ENCODE measurements at places on chromosomes 3 and 15.

DNA sequence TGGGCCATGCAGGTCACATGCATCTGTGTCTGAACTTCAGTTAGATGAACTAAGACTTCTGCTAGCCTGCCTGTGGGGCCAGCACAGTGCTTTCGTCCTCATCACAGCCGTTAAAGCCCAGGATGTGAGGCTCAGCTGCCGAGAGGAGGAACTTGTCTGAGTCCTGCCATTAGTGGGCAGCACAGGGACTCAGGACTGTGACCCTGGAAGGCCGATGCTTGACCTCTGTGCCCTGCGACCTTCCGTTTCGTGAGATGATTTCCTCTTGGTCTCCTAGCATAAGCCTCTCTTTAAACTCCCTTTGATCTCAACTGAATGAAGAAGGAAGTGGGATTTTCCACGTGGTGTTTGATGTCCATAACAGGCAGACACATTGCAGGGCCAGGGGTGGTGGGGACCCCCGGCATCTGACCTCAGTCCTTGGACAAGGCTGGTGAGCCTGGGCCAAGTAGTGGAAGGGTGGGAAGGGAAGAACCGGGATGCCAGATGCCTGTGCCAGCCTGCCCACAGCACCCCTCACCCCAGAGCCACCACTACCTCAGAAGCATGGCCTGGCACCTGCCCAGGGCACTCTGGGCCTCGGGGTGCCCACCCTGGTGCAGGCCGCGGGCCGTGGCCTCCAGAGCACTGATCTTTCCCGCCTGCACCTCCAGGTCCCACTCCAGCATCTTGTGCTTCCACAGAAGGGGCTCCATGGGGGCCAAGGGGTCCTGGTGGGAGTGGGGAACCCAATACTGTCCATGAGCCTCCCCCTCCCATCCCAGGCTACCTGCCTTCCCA is 21.6 kb downstream of the PLA2G4B start:
- DNase-seq = no peak

- no peak for DNase-seq
These were observed 15.8 kb downstream of the ARIH2 start for GRCh38 chr3:48934333-48934991.

- no peak for DNase-seq
These were observed 240.8 kb upstream of the KCNMB2 start for GRCh38 chr3:178295292-178295912.

DNA sequence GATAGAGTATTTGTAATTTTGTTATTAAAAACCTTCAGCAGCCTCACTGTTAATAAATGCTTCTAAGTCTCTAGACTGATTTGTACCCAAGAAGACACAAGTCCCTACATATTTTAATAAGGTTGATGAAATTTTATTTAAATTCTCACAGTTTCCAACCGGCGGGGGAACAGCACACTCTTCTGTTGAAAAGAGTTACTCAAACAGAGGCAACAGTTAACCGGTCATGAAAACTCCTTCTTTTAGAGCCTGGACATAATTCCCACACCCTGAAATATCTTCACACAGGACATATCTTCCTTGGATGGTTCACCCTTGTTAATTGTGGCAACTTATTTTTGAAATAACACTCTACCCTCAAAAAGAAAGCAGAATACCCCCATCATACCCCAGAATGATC is 278.8 kb downstream of the FOXP1 start:
- DNase-seq = no peak

DNA sequence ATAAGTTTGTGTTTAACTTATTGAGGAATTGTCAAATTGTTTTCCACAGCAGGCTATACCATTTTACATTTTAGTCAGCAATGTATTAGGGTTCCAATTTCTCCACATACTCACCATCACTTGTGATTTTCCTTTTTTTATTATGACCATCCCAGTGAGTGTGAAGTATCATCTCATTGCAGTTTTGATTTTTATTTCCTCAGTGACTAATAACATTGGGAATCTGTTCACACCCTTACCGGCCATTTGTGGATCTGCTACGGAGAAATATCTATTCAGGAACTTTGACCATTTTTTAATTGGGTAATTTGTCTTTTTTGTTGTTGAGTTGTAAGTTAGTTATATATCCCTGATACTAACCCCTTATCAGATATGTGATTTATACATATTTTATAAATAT is 54.8 kb upstream of the LMCD1 start:
- no peak for DNase-seq

- DNase-seq = no peak
These were observed 116.5 kb downstream of the NEK10 start for GRCh38 chr3:27252646-27253045.

DNA sequence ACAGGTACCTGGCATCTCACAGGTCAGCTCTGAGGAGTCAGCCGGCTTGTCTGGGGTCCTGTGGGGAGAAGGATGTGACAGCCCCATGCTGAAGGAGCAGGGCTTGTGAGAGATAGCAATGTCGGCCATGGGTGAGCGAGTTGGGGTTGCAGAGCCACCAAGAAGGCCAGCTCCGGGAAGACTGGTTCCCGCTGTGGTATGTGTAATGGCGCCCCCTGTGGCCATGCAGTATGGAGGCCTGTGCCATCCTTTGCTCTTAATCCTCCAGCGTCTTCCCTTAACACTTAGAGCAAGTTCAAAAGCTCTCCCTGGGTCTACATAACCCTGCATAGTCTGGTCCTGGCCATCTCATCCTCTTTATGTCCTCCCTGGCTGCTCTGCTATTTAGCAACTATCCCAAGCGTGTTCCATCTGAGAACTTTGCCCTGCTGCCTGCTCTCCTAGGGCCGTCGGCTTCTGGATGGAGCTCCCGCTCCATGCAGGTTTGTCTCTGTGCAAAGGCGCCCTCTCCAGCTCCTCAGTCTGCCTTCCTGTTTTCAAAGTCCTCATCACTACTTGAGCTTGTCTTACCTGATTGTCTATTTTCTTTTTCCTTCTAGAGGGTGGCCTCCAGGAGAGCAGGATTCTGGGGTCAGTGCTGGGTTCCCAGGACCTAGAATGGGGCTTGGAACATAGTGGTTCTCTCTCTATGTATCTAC is 40.8 kb upstream of the IQCF6 start:
- DNase-seq = no peak

DNA sequence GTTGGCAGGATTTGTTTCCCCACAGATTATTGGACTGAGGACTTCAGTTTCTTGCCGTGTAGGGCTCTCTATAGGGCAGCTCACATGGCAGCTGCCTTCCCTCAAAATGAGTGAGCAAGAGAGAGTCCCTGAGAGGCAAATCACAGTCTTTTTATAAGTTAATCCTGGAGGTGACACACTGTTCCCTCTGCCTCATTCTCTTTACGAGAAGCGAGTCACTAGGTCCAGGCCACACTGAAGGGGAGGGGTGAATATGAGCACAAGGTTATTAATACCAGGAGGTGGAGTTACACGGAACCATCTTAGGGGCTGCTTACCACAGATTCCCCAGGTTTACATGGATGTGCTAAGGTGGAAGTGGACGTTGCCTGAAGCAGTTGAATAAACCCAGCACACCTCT is 77.0 kb downstream of the LPP start:
- no peak for DNase-seq

GRCh38 chr3:160678292-160678842 is 1.4 kb downstream of the ARL14 start:
- no peak for DNase-seq

DNA sequence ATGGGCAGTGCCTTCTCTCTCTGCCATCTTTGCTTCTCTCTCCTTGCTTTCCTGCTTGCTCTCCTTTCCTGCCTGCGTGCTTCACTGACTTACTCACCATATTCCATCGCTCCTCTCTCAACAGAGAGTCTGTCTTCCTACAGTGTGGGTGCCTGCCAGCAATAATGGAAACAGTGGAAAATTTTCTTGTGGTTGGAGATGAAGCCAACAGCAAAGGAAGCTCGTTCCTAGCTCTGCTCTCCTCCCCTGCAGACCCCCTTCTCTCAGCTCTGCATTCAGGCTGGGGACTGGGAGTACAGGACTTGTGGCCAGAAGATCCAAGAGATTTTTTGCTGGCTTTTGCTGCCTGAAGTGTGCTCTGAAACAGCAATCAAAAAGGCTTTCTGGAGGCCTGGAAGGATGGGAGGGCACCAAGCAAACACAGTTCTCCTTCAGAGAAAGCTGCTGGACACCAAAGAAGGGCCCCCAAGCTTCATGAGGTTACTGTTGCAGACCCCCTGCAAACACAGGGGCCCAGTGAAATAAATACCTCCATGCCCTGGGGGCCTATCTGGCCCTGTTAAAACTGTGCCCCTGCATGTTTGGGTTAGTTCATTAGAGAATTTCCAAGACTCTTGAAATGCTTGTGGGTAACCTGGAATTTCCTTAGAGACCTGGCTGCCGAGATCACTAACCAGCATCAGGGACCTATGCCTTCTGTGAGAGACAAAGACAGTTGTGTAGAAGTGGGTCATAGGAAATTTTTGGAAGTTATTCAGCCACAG is 149.9 kb upstream of the RASGRP1 start:
- no peak for DNase-seq

DNA sequence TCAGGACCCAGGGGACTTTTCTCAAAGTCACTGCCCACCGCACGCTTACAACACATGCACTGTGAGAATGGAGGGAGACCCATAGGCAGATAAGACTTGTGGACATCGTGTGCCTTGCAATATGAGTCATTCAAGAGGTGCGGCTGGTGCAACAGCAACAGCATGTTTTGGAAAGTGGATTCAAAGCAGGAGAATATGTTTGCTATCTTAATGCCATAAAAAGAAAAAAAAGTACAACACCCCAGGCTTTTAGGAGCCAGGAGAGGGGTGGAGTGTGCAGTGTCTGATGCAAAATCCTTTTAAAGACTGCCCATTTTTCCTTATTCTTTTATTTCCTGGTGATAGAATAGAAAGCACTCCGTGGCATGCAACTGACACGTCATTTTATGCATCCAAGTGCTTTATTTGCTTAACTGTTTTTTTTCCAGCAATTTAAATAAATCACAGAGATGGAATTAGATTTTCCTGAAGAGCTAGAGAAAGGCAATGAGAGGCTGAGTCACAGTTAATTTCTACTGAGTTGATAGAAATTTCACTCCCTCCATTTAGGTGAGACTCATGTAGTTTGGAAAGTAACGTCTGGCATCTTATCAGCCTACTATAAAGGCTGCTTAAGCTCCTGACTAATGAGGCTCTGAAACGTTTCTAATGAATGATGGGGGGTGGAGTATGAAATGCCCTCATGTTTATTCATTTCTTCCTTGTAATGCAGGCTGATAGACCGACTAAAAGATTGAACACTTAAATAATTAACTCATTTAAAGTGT is 96.4 kb downstream of the NSUN3 start:
- DNase-seq = no peak

All from NCI-H1105 (cell line).